ENCODE measurements at places on chromosomes 16 and 17.

GRCh38 chr17:60720763-60721531 lies 43.3 kb downstream of the BCAS3 start:
- DNase-seq = peak; percentile 30

DNA sequence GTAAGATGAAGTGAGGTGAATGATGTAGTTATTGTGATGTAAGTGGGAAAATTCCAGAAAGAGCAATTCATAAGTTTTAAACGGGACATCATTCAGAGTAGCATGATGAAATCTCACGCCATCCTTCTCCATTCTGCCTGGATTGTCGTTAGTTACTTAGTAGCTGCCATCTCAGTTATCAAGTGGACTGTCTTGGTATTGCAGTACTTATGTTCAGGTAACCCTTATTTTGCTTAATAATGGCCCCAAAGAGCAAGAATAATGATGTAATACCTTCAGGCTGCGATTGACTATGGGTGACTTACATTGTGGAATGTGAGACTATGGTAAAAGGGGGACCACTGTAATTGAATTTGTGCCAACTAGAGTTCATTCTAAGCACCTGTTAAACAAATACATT lies 234.1 kb upstream of the TOM1L1 start:
- no peak for DNase-seq

DNA sequence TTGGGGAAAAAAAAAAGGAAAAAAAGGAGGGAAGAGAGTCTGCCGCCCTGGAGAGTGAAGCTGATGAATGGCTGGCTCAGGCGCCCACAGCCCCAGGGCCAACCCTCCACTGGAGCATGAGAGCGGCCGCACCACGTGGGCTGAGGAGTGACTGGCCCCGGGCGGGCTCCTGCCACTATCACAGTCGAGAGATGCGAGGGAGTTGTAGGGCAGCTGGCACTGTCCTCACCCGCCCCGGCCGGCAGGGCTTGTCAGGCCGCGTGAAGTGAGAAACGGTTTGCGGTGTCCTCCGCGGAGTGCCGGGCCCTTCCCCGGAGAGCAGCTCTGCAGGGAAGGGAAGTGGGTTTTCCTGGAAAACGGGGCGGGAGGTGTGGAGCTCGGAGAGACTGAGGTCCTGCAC lies 45.9 kb downstream of the JPH3 start:
- DNase-seq = no peak

DNA sequence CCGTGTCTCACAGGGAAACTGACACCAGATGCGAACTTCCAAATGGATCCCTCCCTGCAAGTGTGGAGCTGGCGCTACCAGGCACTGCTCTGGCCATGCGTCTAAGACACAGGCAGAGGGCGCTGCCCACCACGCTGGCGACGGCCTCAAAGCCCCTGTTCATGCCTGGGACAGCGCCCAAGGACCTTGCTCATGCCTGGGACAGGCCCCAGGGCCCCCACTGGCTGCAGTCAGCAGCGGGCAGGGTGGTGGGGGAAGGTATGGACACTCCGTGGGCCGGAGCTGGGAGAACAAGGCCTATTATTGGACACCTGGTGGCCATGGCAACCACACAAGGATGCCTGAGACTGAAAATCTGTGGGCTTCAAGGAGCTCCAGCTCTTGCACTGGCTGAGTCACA lies 8.8 kb downstream of the ZG16B start:
- peak; percentile 35 for DNase-seq

DNA sequence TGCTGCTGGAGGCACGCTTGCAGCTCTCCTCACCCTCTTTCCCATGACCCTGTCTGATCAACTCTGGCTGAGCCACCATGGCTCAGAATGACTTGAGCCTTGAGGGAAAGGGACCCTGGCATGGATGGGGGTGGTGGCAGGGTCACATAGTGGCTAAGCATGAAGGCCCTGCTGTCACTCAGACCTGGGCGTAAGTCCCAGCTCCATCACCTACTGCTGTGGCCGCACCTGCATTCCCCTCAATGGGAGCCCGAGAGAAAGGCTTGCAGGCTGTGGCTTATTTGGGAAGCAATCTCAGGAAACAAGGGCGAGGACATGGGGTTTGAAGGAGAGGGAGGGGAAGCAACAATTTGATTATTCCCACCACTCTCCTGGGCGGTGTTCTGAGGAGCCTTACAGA lies 17.7 kb upstream of the RAP1GAP2 start:
- DNase-seq = no peak

- DNase-seq = no peak
These were observed 39.6 kb upstream of the MEOX1 start for GRCh38 chr17:43701318-43701743.

DNA sequence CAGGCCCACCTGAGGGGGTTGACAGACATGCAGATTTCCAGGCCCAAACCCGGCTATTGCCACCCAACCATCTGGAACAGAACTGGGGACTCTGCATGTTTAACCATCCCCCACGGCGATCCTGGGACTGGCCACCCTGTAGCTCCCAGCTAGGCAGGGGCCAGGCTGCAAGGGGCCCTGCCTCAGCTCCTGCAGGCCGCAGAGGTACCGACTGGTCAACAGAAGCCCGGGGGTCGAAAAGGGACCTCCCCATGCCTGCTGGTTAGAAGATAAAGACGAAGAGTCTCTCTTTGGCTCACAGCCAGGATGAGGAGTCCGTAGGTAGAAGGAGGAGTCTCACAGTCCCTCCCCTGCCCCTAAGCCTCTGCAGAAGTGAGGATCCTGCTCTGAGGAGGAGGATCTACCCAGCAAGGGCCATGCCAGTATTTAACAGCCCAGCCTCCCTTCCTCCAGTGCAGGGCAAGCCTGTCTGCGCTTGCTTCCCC lies 223.4 kb upstream of the TNRC6C start:
- DNase-seq = no peak

- DNase-seq = no peak
These were observed 19.3 kb upstream of the NAT9 start for GRCh38 chr17:74795327-74796020.

DNA sequence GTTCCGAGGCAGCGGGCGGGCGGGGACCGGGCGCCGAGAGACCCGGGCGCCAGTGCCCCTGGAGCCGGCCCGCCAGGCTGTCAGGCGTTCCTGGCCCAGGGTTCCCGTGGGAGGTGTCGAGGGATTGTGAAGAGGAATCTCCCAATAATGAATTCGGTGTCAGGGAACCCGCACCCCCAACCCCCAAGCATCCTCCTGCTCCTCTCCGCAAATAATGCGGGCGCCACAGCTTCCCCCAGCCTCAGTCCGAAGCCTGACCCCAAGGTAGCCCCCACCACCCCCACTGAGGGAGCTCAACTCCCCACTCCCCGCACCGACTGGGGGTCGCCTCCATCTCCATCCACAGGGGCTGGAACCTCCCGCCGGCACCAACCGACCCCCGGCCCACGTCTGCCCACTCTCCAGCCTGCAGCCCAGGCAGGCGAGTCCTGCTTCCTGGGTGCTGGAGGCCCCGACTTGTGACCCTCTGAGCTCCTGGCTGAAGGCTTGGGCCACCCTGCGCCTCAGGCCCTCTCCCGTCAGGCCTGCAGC lies 641 bp upstream of the CASKIN1 start:
- no peak for DNase-seq

GRCh38 chr17:16313139-16314090 lies 39.9 kb downstream of the CENPV start:
- no peak for DNase-seq

GRCh38 chr17:5381542-5381941 lies 37.9 kb downstream of the NUP88 start:
- DNase-seq = no peak

DNA sequence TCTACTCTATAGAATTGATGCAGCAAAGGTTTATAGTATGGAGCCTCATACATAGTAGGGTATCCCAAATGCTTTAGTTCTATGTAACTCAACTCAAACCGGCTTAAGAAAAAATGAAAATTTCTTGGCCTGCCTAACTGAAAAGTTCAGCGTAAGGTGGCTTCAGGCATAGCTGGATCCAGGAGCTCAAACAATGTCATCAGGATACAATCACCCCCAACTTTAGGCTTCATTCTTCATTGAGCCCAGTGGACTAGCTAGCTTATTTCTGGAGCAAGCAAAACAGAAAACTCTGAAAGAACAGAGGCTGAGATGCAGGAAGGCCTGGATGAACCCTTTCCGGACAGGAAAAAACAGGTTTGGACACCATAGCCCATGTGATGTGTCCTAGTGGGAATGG lies 147.5 kb upstream of the HS3ST4 start:
- no peak for DNase-seq

DNA sequence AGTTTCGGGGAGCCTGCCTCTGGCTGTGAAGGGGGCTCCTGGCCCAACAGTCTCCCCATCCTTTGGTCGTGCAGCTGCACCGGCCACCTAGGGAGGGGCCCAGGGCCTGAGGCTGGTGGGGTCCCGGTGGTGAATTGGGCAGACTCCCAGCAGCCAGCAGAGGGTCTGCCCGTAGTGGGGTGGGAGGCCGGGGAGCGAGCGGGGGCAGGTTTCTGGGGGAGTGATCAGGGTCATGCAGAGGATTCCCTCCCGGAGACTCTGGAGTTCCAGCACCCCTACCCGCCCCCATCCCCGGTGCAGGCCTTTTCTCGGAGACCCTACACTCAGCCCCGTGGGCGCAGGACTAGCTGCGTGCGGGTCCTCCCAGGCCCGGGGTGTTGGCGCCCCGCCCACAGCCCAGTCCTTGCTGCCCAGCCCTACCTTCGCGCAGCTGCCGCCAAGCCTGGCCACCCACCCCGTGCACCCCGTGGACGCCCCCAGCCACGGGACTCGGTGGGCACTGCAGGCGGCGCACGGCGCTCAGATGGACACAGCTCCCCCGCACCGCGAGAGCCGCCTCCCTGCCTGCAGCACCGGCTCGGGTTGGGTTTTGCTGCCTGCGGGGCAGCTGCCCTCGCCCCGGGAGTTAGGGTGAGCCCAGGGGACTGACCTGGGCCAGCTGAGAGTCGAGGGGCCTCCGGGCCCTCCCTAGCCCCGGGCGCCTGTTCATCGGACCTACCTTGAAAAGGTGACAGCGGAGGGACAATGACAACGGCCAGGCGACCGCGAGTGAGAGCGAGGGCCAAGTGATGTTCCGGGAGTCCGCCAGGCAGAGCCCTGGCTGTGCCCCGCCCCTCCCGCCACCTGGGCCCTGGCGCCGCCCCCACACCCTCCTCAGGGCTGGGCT lies at the start of gene GNG13:
GNG13 (minus strand) TSS at position 787 of the 886 bp plus-strand sequence. CDS start 1,657 bp downstream, outside the sequence.
- no peak for DNase-seq

GRCh38 chr16:68985855-68986254 lies 119.6 kb upstream of the HAS3 start:
- DNase-seq = no peak

- peak; percentile 46 for DNase-seq
These were observed 68.8 kb downstream of the AMFR start for GRCh38 chr16:56356276-56357240.

- no peak for DNase-seq
These were observed 129.5 kb downstream of the ANKRD11 start for GRCh38 chr16:89360760-89361435.

- DNase-seq = no peak
These were observed 14.3 kb upstream of the INTS2 start for GRCh38 chr17:61942085-61942484.

DNA sequence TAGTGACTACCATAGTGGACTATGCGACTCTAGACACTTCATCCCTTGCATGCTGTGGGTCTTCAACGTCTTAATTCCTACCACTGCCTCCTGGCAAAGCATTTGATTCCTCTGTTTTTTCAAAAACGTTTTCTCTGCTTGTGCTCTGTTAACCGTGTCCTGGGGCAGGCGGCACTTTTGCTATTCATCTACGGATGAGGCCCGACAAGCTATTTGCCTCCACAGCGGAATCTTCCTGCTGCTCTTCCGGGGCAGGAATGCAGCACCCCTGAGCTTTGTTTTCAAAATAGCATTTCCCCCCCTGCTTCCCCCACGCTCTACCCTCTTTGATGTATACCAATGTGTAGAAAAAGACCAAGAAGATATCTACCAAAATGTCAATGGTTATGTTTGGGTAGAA lies 39.8 kb upstream of the METTL16 start:
- no peak for DNase-seq

GRCh38 chr17:17128476-17129075 lies 77.6 kb downstream of the PLD6 start:
- DNase-seq = no peak

GRCh38 chr17:861364-861763 lies 79.2 kb downstream of the MRM3 start:
- no peak for DNase-seq

DNA sequence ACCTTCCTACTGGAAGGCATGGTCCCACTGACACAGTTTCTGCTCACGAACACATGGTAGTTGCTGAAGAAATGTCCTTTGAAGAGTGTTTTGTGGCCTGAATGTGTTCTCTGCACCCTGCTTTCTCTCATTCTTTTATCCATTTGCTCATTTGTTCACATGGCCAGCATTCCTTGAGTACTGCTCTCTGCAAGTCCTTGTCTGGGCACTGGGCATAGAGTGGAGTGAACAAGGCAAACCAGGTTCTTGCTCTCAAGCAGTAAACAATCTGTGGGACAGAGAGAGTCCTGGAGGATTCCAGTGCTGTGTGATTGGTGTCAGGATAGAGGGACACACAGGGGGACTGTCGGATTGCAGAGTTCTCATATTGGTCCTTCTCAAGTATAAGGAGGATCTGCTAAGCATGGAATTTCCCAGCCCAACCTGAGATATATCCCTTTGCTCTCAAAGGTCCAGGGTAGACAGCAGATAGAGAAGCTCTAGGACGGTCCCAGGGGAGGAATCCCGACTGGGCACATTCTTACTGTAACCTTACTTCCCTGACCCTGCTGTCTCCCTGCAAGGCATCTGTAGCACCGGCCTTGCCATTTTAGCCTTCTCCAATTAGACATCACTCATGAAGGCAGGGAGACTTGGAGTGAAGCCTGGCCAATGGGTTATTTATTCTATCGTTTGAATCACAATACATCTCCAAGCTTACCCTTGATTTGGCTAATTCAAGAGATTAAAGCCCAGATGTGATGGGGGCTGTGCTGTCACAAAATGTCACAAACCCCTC lies 32.3 kb downstream of the ARL4D start:
- no peak for DNase-seq

DNA sequence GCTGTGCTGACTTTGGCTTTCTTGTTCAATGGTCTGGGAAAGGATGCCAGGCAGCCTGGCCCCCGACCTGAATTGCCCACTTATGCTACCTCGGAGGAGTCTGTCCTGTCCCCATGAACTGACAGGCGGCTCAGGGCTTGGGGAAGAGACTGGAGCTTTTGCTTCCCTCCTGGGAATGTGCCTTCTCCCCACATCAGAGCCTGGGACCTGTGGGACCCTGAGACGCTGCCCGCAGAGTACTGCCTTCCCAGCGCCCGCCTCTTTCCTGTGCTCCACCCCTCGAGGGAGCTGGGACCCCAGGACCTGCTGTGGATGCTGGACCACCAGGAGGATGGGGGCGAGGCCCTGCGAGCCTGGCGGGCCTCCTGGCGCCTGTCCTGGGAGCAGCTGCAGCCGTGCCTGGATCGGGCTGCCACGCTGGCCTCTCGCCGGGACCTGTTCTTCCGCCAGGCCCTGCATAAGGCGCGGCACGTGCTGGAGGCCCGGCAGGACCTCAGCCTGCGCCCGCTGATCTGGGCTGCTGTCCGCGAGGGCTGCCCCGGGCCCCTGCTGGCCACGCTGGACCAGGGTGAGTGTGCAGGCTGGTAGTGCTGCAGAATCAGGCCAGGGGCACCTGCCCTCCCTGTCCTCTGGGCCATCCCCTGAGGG lies 18.5 kb downstream of the FCSK start:
- DNase-seq = no peak

GRCh38 chr16:17282247-17282646 lies 188.5 kb downstream of the XYLT1 start:
- DNase-seq = no peak

- DNase-seq = no peak
These were observed 7.1 kb downstream of the IGSF6 start for GRCh38 chr16:21645261-21645721.

Measured in fibroblast of skin of left biceps (primary cell).